GM13976 (cell line): ENCODE measurements at places on chromosomes 11 and 22.

DNA sequence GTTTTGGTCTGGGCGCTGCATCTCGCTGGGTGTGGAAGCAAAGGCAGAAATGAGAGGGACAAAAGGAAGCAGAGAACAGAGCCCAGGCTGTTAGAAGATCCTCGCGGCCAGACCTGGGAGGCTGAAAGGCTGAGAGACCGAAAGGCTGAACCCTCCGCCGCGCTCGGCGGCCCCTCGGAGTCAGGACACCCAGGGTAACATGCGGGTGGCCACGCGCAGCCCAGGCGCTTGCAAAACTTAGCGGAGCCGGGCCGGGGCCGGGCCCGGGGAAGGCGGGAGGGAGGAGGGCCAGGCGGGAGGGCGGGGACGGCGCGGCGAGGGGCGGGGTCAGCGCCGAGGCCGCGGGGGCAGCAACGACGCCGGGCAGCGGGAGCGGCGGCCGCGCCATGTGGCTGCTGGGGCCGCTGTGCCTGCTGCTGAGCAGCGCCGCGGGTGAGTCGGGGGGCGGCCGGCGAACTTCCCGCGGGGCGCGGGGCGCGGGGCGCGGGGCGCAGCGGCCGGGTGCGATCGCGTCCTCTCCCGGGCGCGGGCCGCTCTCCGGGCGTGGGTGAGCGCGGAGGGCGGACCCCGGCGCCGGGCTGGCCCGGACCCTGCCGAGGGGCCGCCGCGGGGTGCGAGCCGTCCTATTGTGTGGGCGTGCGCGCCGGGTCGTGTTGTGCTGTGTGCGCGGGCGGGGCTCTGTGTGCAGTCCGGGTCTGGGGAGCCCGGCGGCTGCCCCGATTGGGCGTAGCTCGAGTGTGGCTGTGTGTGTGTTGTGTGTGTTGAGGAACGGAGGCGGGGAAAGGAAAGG, at the start of gene LDLRAD3:
Gene LDLRAD3, plus strand, starts transcription at position 350 of the 790 bp plus-strand sequence. Its CDS starts 37 bp downstream, at position 387.
- peak; percentile 87 for DNase-seq

GRCh38 chr22:27748751-27749191, 52.8 kb downstream of the MN1 start:
- no peak for DNase-seq

DNA sequence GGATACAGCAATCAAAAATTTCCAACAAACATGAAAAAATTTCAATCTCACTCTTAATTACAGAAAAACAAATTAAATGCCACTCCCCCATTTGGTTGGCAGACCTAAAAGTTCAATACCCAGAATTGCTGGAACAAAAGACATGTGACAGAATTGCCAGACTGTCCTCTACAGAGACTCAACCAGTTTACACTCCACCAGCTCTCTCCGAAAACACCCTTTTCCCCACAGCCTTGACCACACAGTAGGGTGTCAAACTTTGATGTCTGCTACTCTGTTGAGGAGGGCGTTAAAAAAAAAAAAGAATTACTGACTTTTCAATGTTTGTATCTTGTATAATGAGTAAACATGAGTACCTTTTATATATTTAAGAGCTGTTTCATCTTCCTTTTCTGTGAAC, 44.7 kb upstream of the YPEL1 start:
- no peak for DNase-seq

DNA sequence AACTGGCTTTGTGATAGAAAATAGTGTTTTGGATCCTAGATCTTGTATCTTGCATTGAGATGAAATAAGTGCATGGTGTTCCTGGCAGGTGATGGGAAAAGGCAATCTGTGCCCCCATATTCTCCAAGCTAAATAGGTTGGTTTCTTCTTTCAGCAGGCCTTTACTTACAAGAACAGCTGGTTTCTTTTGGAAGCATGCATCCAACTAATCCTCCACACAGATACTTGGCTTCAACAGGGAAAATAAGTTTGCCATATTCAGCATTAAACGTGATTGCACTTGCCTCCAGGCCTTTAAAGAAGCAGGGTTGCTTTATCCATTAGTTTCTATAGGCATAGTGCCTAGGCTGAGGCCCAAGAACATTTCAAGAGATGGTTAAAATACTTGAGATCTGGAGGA, 59.9 kb downstream of the APIP start:
- DNase-seq = no peak

DNA sequence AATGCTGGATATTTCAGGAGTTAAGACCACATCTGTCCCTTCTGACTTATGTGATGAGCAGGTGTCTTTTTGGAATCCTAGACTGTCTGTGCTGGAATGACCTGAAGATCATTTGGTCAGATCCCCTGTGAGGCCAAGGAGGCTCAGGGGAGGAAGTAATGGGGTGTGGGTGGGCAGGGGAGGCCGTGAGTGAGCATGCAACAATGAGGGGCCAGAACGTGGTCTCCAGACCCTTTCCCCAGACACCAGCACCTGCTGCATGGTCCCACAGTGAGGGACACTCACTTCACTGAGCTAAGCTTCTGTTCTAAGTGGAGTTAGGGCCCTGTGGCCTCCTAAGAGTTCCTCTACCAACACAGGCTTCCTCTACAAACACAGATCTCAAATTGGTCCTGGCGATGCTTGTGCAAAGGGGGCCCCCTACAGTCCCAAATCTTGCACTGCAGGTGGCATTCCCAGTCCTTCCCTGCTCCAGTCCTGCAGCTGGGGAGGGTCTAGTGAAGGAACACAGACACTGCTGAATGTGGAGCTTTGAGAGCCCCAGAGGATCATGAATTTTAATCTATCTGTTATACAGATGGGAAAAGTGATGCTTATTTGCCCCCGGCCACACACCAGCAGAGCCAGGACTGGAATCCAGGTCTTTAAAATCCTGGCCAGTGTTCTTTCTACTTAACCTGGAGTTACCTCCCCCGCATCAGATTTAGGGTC, 7.4 kb downstream of the USP2 start:
- peak; percentile 72 for DNase-seq

DNA sequence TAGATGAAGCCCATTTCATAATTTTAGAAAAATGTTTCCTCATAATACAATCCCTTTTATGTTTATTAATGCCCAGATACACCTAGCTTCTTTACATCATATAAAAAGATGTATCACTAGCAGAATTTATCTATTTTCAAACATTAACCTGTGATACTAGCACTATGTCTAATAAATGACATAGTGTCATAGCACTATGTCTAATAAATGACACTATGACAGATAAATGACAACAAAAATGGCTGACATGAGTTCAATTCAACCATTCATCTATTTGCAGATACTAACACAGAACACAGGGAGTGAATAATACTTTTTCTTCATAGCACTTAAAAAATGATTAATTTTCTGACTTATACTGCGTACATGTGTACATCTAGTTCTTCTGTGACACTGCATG, 19.4 kb upstream of the KDM4E start:
- no peak for DNase-seq

DNA sequence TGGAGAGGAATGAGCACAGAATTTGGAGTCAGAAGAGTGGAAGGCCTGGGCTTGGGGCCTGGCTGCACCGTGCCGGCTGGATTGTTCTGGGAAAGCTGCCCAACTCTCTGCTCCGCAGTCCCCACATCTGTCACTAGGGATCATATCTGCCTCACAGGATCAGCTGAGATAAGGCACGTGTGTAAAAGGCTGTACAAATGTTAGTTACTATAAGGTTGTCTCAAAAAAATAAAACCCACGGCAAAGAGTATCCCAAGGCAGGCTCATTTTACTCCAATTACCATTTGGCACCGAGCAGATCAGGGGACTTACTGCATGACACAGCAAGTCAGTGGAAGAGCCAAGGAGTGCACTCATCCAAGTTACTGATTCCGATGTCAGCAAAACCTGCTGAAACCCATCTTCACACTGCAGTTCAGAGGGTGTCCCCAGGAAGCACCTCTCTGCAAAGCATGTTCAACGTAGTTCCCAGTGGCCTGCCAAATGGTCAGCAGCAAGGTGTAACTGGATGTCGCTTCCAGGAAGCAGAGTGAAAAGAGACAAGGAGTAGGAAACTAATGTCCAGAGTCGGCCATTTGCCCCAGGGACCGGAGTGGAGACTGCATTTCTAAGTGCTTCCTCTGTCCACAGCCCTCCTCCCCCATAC, 18.1 kb upstream of the MRTFA start:
- no peak for DNase-seq

GRCh38 chr22:24128631-24129262, 52.5 kb upstream of the SUSD2 start:
- no peak for DNase-seq

GRCh38 chr22:32478994-32479393, 4.4 kb downstream of the FBXO7 start:
- no peak for DNase-seq

DNA sequence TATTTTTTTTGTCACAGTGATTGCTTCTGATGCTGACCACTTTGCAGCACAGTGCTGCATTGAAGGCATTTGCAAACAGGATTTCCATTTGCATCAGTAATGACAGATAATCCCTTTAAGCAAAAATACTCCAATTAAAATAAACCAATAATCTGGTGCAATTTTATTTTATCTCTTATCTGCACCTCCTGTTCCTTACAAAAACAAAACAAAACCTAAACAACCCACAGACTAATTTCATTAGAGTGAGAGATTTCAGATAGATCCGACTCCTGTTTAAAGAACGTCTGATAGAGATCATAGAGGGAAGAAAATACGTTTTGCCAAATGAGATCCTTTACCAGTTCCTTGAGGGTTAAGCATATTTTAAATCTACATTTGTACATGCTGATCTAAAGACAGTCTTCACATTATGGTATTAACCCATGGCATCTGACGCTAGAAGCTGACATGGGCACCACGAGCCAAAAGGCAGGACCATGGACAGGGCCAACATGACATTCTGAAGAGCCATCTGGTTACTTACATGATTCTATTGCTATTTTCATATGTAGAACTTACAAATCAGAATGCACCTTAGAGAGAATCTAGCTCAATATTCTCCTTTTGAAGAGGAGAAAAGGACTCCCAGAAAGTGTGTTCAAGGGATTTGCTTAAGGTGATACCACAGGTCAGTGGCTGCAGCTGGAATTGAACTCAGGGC, 286.2 kb upstream of the NARS2 start:
- DNase-seq = no peak

GRCh38 chr11:5618807-5619206, 6.0 kb upstream of the TRIM34 start:
- no peak for DNase-seq

GRCh38 chr22:33302049-33302545, 243.9 kb upstream of the SYN3 start:
- DNase-seq = peak; percentile 82

- no peak for DNase-seq
Measured at GRCh38 chr11:64036087-64037026, 626 bp downstream of the FLRT1 start.

DNA sequence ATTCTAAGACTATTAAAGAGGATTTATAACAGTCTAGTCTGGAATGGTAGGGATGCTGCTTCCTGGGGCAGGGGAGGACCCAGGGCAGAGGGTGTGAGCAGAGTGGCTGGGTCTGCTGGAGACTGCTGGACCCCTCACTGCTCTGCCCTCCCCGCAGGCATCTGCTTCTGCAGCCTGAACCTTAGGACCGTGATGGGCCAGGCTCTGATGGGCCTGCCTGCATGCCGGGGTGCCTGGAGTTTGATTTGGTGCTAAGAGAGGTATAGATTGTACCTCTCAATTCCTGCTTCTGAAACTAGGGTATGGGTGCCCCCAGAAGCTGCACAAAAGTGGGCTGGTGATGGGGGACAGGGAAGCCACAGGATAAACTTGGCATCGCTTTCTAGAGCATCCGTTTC, 54.9 kb downstream of the CD82 start:
- DNase-seq = no peak
